Mesothelial cell of epicardium (in vitro differentiated cells): ENCODE measurements at places on chromosomes 7 and 10. TPM values are rescaled to one million over a fixed set of nuclear protein-coding genes. Genes with fewer than 3 reads are reported as not detected.
A peak's percentile ranks its signal among the peaks of the same experiment; 100 is the strongest.

- no peaks in the 10 kb centered on the region for H3K4me1 ChIP-seq
- peaks cover 2% of the 10 kb centered on the region for H3K27me3 ChIP-seq
- H3K36me3 ChIP-seq = no peaks in the 10 kb centered on the region
- H3K27ac ChIP-seq = no peak overlapping the region
- H3K4me3 ChIP-seq = no peak overlapping the region
Observed at GRCh38 chr7:119413314-119413805, 859.6 kb upstream of the KCND2 start.

DNA sequence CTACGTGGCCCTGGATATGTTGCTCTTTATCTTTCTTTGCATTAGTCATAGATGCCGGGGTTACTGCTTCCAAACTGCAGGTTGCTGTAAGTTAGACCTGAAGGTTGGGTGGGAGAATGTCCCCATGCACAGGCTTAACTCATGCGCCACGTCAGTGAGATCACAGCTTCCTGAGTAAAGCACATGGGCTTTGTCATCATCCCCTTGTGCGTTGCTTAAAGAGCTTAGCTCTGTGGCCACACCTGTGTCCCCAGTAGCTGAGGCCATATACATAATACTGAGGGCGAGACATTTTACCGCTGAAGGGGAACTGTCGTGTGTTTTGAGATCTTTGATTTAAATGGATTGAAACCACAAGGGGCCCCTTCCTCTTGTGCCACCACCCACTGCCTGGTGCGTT lies 45.8 kb upstream of the BTBD16 start:
- H3K4me1 ChIP-seq = no peaks in the 10 kb centered on the region
- peaks cover 19% of the 10 kb centered on the region for H3K36me3 ChIP-seq
- H3K27ac ChIP-seq = no peak overlapping the region
- no peaks in the 10 kb centered on the region for H3K27me3 ChIP-seq
- no peak for DNase-seq
- no peak overlapping the region for H3K4me3 ChIP-seq

DNA sequence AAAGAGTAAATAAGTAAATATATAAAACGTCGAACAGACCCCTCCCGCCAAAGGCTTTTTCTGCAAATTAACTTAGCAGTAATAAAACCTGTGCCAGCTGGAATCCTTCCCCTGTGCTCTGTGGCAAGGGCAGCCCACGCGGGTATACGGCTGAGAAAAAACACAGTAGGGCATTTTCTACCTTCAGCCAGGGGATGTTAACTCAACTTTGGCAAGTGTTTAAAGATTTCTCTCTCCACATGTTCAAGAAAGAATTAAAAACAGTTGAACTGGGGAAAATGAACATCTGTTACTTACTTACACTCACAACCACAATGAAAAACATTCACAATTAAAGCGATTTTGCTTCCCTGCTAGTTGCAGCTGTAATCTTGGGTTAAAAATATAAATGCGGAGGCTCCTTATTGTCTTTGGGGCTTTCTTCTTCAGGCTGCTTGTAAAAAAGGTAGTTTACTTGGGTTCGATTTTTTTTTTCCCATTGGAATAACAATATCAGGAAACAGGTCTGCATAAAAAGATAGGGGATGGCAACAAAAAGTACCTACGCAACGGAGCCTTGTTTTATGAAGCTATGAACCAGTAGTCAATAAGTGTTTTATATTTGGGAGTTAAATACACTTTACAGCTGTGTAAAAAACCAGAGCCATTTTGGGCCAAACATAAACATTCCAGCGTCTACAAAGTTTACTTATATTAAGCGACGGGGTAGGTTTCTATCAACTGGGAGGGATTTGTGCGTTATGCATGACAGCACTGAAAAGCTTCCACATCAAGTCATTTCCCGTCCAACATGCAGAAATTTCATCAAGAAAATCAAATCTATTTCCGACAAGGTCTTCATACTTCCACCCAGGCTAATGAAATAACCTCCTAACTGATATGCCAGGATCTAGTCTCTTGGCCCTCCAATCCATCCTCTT lies 132.7 kb downstream of the TAX1BP1 start:
- H3K4me3 ChIP-seq = no peak overlapping the region
- H3K4me1 ChIP-seq = peaks cover 4% of the 10 kb centered on the region
- H3K27me3 ChIP-seq = peaks cover under 1% of the 10 kb centered on the region
- DNase-seq = no peak
- no peak overlapping the region for H3K27ac ChIP-seq

DNA sequence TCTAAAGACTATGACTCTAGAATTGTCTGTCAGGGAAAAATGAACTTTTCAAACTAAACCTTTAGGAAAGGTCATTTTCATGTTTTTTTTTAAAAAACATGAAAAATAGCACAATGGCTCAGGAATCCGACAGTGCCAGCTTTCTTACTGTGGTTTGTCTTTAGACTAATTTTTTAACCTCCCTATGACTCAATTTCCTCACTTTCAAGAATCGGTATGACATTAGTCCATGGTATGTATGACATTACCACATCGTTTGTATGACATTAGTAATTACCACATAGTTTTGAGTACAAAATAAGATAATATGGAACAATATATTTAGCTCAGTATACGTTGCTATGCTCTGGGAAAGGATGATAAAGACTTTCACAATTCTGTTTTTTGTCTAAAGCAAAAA lies 383.2 kb downstream of the PTPRN2 start:
- no peaks in the 10 kb centered on the region for H3K27me3 ChIP-seq
- no peak overlapping the region for H3K27ac ChIP-seq
- H3K36me3 ChIP-seq = no peaks in the 10 kb centered on the region
- H3K4me3 ChIP-seq = no peak overlapping the region
- no peak for DNase-seq
- H3K4me1 ChIP-seq = no peaks in the 10 kb centered on the region

DNA sequence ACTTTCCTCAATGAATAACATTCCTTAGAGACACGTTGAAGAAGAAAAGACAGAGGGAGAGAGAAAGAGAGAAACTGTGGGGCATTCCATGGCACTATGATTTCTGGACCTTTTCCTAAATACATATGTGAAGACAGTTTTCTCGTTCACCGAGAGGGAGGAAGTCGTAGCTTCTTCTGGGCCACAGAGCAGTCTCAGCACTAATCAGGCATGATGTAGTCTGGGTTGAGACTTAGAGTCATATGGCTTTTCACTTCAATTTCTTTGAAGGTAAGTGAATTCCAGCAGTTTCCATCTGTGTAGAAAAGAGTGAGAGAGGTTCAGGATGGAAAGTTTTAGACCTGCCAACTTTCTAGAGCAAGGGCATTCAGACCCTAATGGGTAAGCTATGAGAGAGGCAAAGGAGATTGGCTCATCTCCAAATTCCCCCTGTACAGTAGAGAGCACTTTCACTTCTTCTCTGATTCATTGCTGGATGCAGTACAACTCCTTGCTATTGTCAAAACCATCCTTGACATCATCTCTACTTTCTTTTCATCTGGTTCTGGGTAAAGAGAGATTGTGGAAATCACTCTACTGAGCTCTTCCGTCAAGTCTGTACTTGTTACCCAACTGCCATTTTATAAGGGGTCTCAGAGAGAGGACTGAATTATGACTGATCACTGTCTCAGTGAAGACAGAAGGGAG lies 31.5 kb upstream of the OR9A4 start:
- no peak for DNase-seq
- no peaks in the 10 kb centered on the region for H3K36me3 ChIP-seq
- no peaks in the 10 kb centered on the region for H3K4me1 ChIP-seq
- H3K4me3 ChIP-seq = no peak overlapping the region
- no peak overlapping the region for H3K27ac ChIP-seq

DNA sequence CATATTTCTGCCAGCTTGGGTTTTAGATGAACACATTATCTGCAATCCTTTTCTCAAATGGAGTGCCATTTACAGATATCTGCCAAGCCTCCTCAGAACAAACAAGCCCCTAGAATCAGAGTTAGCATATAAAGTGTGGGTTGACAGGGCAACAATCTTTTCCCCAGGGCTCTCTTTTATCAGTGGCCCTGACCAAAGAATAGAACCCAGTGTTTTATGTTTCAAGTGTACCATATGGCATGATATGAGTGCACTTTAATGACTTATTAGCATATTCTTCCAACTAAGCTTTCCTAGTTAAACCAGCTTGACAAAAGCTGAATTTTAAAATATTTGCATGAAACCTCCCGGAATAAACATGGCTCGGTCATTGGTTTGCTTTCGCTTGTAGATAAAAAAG lies 57.3 kb downstream of the EVX1 start:
- no peaks in the 10 kb centered on the region for H3K36me3 ChIP-seq
- peaks cover 3% of the 10 kb centered on the region for H3K4me1 ChIP-seq
- no peak overlapping the region for H3K4me3 ChIP-seq
- no peak overlapping the region for H3K27ac ChIP-seq
- no peak for DNase-seq

DNA sequence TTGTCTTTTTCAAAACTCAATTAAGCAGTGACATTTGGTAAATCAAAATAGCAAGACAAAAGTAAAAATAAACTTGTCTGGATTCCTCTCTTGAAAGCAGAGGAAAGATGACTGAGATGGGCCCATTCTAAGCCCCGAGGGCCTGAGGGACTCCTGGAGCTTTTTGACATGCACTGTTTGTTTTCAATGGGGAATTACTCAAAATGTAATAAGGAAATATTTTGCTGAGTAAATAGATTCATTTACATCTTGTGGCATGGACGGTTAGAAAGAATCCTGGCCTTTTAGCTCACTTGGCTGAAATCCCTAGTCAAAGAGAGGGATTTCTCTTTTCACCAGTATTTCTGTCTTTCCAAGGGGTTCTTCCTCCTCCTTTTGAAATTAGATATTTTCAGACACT lies 108.0 kb downstream of the MKX start:
- no peak for DNase-seq
- H3K27ac ChIP-seq = no peak overlapping the region
- H3K36me3 ChIP-seq = no peaks in the 10 kb centered on the region

DNA sequence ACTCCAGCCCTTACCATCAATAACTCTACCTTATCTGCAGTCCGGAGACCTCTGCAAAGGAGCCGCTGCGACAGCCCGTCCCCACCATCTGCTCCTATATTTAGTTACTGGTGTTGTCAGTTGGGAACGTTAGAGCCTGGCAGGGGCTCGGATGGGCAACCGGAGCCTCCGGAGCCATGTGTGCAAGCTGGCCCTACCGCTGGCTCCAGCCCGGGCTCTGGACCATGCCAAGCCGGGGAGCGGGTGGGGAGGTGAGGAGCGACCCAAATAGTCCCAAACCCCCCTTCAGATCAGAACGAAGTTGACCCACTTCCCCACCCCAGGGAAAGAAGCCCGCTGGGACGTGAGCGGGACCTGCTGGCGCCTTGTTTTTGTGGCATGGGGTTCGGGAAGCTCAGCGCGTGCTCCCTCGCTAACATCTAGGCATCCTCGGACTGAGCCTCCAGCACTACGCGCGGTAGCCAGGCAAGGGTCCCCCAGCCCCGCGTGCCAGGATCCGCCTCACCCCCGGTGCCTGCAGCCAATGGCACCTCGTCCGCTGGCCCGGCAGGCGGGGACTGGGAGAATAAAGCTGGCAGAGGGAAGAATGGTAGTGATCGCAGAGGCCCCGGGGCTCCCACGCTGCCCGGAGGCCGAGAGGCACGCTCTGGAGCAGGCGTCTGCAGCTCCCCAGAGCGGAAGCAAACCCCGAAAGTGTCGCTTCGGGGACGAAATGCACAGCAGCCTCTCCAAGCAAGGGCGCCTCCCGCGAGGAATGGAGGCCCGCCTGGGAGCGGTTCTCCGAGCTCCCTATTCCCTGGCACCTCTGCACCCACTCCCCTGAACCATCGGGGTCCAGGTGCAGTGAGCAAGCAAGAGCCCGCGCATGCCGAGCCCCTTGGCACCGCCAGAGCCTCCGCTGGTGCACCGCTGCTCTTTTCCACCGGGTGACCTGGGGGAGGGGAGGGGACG lies 679 bp downstream of the LRRC20 start:
- H3K4me3 ChIP-seq = peak overlapping the region; percentile 79
- H3K27ac ChIP-seq = no peak overlapping the region
- no peaks in the 10 kb centered on the region for H3K27me3 ChIP-seq
- peaks cover 28% of the 10 kb centered on the region for H3K4me1 ChIP-seq

- no peaks in the 10 kb centered on the region for H3K36me3 ChIP-seq
- H3K4me3 ChIP-seq = no peak overlapping the region
- H3K27ac ChIP-seq = no peak overlapping the region
Observed at GRCh38 chr10:17386616-17387075, 67.7 kb downstream of the ST8SIA6 start.

GRCh38 chr10:3195726-3196125 lies 23.1 kb upstream of the PITRM1 start:
- no peak overlapping the region for H3K4me3 ChIP-seq
- no peaks in the 10 kb centered on the region for H3K36me3 ChIP-seq
- no peak for DNase-seq
- H3K27ac ChIP-seq = no peak overlapping the region

DNA sequence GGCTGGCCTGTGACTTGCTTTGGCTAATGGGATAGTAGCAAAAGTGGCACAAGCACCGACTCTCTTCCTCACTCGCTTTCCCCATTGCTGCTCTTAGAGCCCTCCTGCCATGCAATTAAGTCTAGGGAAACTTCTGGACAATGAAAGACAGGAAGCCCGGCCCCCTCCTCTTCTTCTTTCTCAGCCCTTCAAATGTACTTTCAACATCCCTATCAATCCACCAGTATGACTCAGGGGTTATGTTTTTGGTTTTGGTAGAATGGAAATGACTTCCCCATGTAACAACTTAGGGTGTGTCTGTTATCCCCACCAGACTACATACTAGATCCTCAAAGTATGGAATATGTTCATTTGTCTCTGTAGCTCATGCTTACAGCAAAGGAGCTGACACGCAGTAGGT lies 139.0 kb upstream of the GDF10 start:
- no peak overlapping the region for H3K4me3 ChIP-seq
- no peaks in the 10 kb centered on the region for H3K36me3 ChIP-seq
- peaks cover 17% of the 10 kb centered on the region for H3K27me3 ChIP-seq
- H3K4me1 ChIP-seq = peaks cover 14% of the 10 kb centered on the region

- peaks cover 3% of the 10 kb centered on the region for H3K36me3 ChIP-seq
- H3K27me3 ChIP-seq = peaks cover 2% of the 10 kb centered on the region
- DNase-seq = no peak
- H3K27ac ChIP-seq = no peak overlapping the region
- H3K4me3 ChIP-seq = no peak overlapping the region
Observed at GRCh38 chr10:88309365-88309764, 273.8 kb downstream of the RNLS start.

THNSL1 gene
- total RNA-seq = 7.4 to 7.6 TPM (median 7.4 TPM) in 3 replicates

SLC13A1 gene
- total RNA-seq = not detected in 3 replicates
